ENCODE measurements at places on chromosomes 7 and 10.

DNA sequence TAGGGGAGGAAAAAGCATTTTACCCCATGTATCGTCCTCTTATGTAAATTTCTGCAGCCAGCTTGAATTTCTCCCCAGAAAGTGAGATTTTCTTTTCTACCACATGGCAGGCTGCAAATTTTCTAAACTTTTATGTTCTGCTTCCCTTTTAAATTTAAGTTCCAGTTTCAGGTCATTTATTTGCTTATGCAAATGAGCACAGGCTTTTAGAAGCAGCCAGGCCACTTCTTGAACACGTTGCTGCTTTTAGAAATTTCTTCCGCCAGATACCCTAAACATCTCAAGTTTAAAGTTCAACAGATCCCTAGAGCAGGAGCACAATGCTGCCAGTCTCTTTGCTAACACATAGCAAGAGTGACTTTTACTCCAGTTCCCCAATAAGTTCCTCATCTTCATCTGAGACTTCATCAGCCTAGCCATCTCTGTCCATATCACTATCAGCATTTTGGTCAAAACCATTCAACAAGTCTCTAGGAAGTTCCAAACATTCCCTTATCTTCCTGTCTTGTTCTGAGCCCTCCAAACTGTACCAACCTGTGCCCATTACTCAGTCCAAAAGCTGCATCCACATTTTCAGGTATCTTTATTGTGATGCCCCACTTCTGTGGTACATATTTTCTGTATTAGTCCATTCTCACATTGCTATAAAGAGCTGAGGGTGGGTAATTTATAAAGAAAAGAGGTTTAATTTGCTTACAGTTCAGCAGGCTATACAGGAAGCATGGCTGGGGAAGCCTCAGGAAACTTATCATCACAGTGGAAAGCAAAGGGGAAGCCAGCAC lies 16.3 kb downstream of the EZH2 start:
- DNase-seq, result no peak

GRCh38 chr10:131427281-131427680 lies 115.8 kb upstream of the TCERG1L start:
- no peak for DNase-seq

DNA sequence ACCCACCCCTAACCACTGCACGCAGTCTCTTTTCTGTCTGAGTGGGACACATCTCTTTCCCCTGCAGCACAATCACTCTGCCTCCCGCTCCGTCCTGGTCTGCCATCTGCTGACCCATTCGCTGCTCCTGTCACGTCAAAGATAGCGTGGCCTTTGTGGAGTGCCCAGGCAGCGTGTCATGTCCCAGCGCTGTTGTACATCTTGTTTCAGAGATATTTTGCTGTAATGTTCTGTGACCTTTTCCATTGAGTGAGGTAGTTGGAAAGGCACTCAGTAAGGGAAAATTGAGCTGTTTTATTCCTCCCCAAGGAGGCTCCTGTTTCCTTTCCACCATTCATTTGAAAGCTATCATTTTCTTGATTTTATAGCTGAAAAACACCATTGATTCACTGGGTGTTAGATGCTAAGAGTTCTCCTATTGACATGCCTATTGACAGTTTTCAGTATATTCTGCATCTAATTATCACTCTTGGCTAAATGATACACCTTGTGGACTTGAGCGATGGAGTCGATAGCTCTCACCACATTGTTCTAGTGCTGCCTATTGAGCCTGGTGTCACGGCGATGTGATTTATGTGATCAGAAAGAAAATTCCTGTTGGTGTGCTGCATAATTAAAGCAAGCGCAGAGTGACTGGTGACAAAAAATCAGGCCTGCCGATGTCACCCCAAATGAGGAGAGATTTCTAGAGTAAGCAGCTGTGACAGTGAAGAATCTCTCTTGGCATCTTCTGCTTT lies 372.6 kb downstream of the LRMDA start:
- DNase-seq, result peak; percentile 25

- peak; percentile 84 for DNase-seq
These were observed 46.6 kb downstream of the ALOX5 start for GRCh38 chr10:45420453-45421192.

GRCh38 chr7:55061726-55062499 lies 43.1 kb downstream of the EGFR start:
- no peak for DNase-seq

GRCh38 chr7:141558544-141559183 lies 7.5 kb downstream of the AGK start:
- DNase-seq, result peak; percentile 91

DNA sequence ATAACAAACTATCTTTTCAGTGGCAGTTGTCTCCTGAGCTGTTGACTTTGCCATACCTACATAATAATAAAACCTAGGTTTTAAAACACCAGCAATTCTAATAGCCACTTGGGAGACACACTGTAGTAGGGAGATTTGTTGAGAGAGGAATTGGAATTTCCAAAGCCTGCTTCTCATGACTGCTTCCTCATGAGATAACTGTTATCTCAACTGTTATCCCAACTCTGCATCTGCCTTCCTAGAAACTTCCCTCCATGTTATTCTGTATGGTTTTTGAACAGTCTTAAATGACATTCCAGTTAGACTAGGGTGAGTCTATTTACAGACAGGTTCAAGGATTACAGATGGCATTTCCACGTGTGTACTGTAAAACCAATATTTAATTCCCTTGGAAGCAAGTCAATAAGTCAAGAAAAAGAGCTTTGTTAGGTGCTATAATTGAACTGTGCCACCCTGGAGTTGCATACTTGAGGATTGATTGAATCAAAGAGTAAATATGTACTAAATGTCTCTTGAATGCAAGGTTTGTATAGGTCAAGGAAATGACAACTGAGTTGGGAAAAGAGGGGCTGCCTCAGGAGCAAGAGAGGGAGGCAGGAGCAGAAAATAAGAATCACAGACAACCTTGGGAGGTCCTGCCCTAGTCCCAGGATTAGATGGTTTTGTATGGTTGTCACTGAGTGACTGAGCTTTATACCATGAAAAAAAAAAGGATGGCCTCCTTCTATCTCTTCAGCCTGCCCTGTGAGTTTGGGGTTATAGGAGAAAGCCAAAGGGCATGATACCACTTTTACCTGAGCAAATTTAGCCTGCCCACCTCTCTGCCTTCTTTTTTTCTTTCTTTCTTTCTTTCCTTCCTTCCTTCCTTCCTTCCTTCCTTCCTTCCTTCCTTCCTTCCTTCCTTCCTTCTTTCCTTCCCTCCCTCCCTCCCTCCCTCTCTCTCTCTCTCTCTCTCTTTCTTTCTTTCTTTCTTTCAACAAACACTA lies 9.9 kb upstream of the TM9SF3 start:
- no peak for DNase-seq
